Activated CD4-positive, alpha-beta T cell treated with anti-CD3 and anti-CD28 coated beads for 1 hour (primary cell): ENCODE measurements at places on chromosomes 7 and 10.

DNA sequence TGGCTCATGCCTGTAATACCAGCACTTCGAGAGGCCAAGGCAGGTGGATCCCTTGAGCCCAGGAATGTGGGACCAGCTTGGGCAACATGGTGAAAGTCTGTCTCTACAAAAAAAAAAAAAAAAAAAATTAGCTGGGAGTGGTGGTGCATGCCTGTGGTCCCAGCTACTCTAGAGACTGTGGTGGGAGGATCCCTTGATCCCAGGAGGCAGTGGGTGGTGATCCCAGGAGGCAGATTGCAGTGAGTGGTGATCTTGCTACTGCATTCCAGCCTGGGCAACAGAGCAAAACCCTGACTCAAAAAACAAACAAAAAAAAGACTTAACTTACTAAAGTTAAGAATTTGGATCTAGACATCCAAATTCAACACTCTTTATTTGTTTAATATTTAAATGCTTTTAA is 10.2 kb upstream of the ADO start:
- DNase-seq = no peak

GRCh38 chr10:77983384-77984341 is 45.7 kb downstream of the POLR3A start:
- no peak for DNase-seq

DNA sequence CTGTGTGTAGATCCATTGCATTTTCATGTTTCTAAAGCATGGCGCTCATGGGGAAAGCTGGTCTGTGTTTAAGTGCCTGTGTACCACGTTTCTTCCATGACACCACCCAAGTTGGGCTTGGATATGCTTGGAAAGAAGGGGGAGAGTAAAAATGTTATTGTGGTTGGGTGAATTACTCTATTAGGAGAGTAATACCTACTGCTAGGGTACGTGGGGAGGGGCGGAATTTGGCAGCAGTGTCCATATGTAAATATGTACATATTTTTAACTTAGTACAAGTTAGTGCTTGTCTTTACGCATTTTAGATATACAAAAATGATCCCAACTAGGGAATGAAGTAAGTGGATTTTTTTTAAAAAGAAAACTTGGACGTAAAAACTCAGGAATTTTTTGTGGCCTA is 42.9 kb upstream of the SAMD8 start:
- no peak for DNase-seq

DNA sequence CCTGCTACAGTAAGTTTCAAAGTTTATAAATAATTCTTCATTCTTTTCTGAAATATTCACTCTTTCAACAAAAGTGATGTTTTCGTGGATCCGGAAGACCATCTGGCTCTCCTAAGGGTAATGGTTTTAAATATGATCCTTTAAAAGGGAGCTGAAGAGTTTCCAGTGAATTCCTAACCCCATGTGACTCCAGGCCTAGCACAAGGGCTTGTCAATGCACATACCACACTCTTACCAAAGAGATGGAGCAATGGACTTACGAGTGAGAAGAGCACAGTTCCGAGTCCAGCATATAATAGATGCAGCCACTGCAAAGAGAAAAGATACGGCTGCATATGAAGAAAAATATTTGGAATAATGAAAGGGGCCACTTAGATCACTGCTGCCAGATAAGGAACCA is 32.1 kb upstream of the GATAD1 start:
- no peak for DNase-seq

GRCh38 chr7:69517985-69518704 is 80.1 kb upstream of the AUTS2 start:
- DNase-seq = no peak

- no peak for DNase-seq
These were observed 20.1 kb upstream of the MTURN start for GRCh38 chr7:30114536-30115238.

GRCh38 chr7:94314413-94315410 is 80.0 kb upstream of the COL1A2 start:
- no peak for DNase-seq

DNA sequence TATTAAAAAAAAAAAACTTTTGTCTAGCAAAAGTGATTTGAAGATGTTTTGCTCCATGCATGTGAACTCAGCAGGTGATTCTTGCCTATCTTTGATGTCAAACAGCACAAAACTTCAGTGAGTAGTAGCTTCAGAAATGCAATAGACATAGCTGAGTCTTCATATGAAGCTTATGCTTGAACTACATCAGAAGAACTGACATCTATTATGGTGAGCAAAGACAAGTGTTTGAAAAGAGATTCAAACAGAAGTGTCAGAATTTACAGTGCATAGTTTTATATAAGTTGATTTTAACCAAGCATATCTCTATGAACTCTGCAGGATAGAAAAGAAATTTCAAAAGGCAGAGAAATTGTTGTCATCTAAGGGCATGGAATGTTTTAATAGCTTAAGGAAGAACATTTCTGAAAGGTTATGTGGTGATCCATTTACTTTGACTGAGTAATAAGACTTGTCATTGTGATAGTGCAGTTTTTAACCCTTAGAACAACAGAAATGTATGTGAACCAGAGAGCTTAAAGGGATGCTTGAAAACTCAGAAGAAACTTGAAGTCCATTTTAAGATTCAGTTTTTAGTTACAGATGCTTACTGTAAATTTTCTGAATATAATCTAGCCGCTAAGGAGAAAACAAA is 351.4 kb downstream of the MDFIC start:
- DNase-seq = no peak

- DNase-seq = no peak
These were observed 3.1 kb downstream of the PLAU start for GRCh38 chr10:73914036-73914435.

GRCh38 chr10:119206603-119207365 is 587 bp upstream of the GRK5 start:
- peak; percentile 58 for DNase-seq
